ENCODE measurements at places on chromosomes 4 and X.
A peak's percentile ranks its signal among the peaks of the same experiment; 100 is the strongest.

DNA sequence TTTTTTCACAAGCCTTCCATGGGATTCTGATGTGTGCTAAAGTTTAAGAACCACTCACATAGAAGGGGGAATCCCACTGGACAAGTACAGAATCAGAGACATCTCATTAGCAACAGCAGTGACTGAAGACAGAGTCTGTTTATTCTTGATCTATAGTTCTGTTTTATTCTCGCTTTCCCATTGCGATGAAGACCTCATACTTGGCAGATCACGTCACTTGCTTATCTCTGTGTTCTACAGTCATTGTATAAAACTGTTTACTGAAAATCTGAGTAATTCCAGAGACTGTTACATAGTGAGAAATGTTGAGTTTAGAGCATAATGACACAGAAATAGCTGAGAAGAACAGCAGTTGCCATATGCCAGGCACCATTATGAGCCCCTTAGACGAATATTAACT, 185.5 kb downstream of the PTTG2 start:
- DNase-seq = no peak

DNA sequence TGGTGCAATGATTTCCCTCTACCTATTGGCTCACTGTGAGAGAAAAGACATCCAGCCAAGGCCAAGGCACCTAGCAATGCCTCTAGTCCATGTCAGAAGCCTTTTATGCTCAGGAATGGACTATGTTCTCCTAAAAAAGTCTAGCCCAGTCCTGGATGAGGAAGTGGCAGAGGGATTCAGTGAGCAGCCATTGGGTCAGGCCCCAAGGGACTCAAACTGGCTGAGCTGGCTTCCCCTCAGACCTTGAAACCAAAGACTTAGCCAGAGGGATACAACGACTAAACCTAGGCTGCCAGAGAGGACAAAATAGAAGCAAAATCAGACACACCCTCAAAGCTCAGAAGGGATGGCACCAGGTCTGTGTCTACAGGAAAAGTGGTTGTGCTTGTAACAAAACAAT, 49.1 kb downstream of the ARHGEF9 start:
- no peak for DNase-seq

DNA sequence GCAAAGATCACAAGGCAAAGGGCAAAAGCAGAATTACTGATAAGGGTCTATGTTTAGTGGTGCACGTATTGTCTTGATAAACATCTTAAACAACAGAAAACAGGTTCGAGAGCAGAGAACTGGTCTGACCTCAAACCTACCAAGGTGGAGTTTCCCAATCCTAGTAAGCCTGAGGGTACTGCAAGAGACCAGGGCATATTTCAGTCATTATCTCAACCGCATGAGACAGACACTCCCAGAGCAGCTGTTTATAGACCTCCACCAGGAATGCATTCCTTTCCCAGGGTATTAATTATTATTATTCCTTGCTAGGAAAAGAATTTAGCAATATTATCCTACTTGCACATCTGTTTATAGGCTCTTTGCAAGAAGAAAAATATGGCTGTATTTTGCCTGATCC, 51.5 kb downstream of the NPNT start:
- DNase-seq = no peak

DNA sequence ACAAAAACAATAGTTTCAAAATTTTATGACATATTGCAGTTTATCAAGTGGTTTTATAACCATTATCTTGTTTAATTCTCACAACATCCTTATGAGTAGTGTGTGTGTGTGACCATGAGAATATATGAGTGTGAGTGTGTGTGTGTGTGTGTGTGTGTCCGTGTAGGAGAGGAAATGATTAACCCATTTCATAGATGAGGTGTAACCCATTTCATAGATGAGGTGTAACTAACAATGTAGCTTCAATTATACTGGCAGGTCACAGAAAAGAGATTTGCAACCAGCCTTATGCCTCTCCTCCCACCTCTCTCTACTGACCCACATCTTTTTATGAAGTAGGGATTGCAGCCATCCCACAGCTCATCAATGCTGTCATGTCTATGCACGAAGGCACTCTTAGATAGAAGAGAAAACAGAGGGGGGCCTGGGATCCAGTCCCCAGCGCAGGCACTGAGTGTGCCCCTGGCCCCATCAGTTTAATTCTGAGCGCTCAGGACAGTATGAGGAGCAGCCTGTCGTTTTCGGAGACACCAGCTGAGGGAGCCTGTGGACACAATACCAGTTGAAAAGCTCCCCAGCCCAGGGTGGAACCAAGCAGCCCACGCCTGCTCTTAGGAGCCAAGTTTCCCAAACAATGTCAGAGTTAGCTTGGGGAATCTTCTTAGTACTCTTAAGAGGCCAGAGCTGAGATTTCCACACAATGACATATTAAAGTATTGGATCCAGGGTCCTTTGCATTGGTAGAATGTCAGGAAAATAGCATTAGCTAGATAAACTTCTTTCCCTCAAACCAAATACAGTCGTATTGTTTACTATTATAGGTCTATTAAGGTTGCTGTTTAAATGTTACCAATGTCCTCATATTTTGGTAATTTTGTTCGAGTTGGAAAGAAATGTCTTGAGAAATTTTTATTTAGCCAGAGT, 88.6 kb downstream of the PALLD start:
- peak; percentile 82 for DNase-seq

- DNase-seq = no peak
Observed at GRCh38 chrX:142233400-142233799, 28.3 kb upstream of the MAGEC2 start.

DNA sequence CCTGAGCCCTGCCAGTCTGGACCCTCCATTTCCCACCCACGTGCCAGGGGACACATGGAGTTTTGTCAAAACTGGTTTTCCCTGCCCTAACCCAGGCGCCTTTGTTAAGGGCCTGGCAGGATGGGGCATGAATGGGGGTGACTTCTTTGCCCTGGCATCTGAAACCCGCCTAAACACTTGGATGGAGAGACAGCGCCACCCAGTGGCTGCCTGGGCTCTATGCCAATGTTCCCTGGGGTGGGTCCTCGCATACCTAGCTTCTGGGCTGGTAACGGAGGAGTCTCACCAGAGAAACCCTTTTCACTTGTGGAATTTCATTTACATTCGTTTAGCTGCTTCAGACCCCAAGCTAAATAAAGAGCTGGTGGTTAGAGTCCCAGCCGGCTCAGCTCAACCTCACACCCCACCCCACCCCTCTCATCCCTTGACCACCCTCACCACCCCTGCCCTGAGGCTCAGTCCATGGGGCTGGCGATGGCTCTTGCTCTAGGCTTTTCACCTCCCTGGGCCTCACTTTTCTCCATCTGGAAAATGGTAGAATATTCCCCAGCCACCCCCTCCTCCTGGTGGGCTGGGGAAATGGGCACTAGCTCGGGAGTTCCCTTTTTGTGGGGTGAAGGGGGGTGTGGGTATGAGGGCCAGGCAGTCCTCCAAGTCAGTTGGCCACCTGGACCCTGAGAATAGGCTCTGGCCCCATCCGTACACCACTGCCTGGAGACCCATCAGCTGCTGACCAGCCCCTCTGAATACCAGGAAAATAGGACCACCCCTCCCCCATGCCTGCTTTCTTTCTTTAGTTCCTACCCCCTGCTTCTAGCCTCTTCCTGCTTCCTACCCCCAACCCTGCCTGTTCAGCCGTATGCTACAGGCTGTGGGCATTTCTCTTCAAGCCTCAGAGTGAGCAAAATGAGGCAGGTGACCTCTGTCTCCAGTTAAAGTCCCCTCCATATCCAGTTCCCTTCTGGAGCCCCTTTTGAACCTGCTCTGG, 57.1 kb upstream of the PJA1 start:
- peak; percentile 24 for DNase-seq

GRCh38 chr4:150192986-150193385, 114.7 kb downstream of the DCLK2 start:
- no peak for DNase-seq

DNA sequence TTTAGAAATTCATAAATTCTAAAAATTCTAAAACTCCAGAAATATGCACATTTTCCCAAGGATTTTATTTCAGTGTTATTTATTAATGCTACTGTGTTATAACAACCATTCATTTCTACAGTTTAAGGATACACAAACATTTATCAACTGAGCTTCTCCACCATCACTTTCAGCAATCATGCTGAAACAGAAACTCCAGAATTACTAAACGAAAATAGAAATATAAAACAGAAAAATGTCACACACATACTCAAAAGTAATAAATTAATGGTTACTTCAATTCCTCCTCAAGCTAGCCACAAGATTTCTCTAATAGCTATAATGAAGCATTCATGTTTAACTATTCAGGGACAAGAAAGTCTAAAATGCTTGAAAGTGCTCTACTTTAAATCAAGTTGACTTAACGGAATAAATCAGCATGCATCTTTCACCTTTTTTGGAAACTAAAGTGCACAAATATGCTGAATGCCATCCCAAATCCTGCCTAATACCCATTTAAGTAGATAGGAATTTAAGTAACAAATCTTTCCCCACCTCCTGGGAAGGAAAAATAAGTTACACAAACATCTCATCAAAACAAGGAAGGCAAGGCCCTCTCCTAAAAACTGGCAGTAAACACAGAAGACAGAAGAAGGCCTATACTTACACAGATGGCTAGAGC, 563 bp downstream of the FAM13A start:
- no peak for DNase-seq

GRCh38 chrX:107199491-107199890, 6.7 kb downstream of the NUP62CL start:
- DNase-seq = no peak

GRCh38 chrX:78693012-78693411, 33.9 kb upstream of the RTL3 start:
- DNase-seq = no peak

DNA sequence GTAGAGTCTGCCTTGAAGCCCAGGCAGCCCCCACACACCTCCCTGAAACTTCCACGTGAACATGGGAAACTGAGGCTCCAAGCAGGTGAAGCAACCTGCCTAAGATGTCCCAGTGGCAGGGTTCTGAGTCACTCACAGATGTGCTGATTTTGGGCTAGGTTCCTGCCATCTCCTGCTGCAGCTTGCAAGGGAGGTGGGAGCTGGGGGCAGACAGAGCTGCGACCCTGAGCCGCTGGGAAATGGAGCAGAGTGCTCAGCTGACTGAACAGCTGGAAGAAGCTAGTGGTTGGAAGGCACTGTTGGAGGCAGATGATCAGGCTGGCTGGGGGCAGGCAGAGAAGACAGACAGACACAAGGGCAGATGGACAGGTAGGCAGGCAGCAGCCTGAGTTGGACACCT, 3.6 kb upstream of the FATE1 start:
- DNase-seq = no peak

DNA sequence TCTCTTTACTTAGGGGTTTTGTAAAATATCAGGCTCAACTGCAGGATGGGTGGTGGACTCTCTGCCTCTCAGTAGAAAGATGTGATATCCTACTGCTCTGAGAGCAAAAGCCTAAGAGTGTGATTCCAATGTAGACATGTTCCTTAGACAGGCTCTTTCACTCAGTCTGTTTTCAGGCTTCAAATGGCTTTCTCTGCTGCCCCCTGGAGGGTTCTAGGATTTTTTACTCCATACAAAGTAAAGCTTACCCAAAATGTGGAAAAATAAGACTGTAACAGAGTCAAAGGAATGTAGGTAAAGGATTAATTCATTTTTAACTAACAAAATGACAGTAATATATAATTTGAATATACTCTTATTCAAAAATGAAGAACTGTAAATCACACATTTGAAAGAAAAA, 32.1 kb downstream of the ZGRF1 start:
- DNase-seq = peak; percentile 21

DNA sequence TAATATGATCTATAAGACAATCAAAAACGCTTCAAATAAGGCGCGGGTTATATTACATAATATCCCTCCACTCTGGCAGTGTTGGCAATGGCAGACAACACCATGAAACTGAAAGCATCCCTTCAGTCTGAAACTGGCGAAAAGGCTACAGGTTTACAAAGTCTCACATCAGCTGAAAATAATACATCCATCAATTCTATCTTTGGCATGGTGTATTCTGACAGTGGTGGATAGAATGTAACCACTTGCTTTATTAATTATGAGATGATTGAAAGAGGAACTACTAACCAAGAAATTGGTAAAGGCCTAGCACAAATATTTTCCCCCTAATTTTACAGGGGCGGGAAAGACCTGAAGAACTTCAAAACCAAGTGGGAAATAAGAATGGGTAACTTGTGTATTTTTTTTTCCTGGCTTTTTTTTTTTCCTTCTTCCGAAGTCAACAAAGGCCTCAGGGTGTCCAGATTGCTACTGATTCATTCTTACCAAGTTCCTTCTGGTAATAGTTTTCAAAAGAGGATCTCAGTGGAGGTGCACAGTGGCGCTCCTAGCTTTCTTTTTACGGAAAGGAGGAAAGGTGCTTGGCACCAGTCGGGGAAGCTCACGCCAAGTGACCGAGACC, 728 bp downstream of the UBA6 start:
- DNase-seq = no peak

DNA sequence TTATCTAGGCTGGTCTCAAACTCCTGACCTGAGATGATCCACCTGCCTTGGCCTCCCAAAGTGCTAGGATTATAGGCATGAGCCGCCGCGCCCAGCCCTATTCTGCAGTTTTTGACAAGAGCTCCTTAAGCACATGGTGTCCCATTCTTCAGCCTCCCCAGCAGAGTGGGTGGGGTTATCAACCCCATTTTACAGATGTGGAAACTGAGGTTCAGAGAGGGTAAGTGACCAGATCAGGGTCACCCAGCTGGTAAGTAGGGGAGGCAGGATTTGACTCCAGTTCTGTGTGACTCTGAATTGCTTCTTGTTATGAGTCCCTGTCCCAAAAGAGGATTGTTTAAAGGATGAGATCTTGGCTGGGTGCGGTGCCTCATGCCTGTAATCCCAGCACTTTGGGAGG, 14.5 kb downstream of the MAN2B2 start:
- no peak for DNase-seq

GRCh38 chr4:89329280-89329679, 21.7 kb upstream of the GPRIN3 start:
- no peak for DNase-seq

GRCh38 chrX:96140796-96141195, 543.8 kb upstream of the DIAPH2 start:
- no peak for DNase-seq

DNA sequence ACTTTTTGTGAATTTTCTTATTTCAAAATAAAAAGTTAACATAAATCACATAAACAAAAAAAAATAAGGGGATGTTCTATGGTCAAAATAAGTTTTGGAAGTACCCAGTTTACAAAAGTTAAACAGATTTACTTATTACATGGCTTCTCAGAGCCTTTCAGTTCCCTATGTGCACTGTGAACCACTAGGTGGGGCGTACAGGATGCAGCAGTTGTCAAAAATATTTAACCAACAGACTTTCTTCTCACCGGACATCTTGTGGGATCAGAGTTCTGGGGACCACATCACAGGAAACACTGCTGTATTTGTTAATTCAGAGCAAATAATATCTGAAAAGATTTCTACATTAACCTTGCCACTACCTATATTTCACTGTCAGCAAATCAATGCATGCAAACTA, 74.1 kb downstream of the SMARCA1 start:
- no peak for DNase-seq

GRCh38 chr4:182023469-182023868, 219.7 kb upstream of the TENM3 start:
- DNase-seq = no peak

DNA sequence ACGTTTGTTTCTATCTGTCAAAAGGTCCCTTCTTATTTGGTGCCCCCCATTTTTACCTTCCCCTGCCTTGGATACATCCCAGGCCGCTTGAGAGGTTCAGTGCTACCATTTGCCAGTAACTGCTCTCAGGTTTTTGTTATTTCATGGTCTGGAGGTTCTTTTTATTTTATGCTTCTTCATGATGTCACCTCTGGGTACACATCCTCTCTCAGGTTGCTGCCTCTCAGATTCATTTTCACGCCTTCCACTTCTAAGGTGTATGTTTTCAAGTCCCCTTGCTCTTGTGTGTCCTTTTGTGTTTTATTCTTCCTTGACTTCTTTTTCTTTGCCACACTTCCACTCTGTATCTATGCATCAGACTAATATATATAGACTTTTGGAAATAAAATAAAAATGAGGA, 640.1 kb upstream of the AADAT start:
- DNase-seq = no peak

GRCh38 chr4:98519268-98519977, 139.0 kb downstream of the TSPAN5 start:
- DNase-seq = no peak
